ENCODE measurements at places on chromosomes 11 and 22.

GRCh38 chr11:111000400-111001080 lies 245.0 kb upstream of the POU2AF2 start:
- DNase-seq: no peak

- DNase-seq: no peak
Observed at GRCh38 chr11:62144641-62145255, 20.9 kb downstream of the INCENP start.

GRCh38 chr11:43921561-43922294 lies 20.7 kb upstream of the C11orf96 start:
- DNase-seq: no peak

DNA sequence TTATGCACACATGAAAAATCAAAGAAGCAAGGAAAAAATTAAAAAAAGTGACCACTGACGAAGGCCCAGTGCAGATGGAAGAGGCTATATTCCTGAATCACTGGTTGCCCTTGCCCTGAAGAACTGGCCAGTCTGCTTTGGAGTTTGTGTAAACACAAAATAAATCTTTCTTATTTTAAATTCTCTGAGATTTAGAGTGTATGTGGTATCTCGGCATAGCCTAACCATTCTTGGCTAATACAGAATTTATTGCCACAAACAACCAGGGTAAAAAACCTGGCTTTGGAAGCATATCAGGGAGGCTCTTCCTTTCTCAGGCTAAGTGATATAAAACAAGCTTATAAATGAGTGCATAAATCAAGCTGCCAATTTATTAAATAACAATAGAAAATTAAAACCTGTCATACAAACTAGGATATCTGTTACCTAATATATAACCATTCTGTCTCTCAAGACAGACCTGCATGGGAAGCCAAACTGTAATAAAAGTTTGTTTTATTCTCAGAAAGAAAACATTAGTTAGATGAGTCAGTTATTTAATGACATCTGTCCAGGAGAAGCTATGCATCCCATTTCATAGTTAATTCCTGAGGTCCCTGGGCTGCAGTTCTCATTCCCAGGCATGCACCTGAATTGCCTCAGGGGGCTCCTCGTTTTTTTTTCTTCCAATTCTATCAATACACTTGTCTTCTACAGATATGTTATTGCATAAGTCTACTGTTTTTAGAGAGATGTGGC lies 6.1 kb upstream of the TMEM135 start:
- no peak for DNase-seq

- DNase-seq: no peak
Observed at GRCh38 chr22:30596886-30597285, 5.2 kb upstream of the PES1 start.

DNA sequence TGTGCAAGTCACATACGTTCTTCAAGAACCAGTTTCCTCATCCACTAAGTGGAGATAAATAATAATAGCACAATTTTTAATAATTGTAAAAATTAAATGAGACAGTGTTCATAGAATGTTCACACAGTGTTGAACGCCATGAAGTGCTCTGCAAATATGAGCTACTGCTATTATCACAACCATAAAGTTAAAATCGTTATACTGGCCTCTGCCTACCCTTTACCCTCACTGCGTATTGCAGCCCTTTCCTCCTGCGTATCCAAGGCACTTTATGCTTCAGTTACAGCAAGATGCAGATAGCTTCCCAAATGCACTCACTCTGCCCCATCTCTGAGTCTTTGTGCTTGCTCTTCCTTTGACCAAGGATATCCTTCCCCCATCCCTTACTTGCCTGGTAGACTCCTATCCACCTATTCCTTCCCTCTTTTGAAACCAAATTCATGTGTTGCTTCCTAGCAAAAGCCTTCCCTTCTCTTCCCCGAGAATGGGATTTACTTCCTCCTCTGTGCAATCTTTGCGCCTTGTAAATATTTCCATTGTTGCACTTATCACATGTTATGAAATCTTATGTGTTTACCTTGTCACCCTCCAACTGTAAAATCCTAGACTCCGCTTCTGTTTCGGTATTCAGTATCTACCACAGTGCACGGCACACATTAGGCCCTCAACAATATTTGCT lies 196.9 kb downstream of the ADAMTS15 start:
- DNase-seq: no peak

DNA sequence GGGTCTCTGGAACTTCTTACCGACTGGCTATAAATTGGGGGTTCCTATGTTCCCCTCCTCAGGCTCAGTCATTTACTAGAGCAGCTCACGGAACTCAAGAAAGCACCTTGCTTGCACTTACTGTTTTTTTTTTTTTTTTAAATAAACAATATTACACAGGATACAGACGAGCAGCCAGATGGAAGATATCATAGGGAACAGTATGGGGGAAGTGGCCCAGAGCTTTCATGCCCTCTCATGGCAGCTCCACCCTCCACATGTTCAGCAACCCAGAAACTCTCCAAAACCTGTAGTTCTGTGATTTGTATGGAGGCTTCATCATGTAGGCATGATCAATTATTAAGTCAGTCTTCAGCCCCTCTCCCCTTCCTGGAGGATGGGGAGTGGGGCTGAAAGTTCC lies 7.5 kb downstream of the UVRAG start:
- DNase-seq: no peak

DNA sequence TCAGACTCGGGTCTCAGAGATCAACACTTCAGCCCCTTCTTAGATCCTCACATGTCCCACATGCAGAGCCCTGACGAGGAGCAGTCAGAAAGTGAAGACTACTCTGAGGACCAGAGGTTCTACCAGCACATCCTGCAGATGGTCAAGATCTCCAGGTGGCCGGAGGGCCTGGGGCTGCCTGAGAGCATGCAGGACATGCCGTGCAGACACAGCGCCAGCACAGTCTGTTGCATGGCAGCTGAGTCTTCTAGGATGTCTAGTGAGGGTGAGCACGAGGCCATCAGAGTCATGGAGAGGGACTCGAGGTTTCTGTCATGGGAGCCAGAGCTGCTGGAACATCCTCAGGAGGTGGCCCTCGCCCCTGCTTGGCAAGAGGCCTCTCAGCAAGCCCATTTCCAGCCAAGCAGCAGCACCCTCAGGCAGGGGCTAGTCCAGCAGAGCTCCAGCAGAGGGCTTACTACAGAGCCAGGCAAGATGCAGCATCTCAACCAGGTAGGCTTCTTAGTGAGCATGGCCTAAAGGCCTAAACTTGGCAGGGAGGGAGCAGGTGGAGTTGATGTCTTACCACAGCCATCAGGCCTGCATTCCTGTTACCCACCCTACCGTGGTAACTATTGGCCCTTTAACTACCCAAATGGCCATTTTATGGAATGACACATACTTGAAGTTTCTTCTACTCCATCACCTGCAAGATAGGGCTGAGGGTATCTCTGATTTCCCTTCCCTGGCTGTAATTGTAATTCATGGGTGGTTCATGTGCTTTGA lies 28.7 kb downstream of the CEP164 start:
- no peak for DNase-seq

DNA sequence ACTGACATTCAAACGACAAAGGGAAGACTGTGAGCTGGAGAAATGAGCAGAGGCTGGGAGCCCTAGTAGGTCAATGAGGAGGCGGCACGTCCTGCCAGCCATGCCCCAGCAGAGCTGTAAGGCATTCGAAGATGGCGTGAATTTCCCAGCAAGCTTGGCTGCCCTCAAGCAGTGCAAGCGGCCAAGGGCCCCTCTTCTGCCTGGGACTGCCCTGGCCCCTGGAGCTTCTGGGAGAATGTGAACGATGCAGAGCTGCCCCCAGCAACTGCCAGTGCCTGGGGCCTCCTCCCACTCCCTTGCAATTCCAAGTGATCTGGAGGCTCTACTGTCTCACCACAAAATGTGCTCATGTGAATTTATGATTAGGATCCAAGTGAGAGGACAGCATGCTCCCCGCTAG lies 4.3 kb downstream of the PPM1F start:
- DNase-seq: no peak

DNA sequence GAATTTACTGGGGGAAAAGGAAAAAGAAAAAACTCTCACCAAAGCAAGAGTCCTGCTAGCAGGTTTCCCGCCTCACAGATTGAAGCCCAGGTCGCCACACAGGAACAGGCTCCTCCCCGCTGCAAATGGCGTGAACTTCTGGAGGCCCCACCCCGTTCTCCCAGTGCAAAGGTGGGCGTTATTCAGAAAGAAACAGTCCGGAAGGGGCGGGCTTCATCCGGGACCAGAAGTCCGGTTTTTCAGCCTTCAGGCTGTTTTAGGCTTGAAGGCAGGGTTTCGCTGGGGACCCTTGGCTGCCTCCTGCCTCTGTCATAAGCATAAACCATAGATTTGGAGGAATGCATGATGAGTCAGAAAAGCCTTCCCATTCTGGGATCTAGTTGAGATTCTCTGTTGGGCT lies 148.3 kb upstream of the POU2AF2 start:
- no peak for DNase-seq

DNA sequence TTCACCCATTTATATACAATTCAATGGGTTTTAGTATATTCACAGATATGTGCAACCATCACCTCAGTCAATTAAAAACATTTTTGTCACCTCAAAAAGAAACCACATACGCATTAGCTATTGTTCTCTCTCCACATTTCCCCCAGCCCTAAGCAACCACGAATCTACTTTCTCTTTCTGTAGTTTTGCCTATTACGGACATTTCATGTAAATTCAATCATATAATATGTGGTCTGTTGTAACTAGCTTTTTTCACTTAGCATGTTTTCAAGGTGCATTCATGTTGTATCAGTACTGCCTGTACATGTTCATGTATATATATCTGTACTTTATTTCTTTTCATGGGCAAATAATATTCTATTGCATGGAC lies 104.7 kb upstream of the RRM1 start:
- no peak for DNase-seq

DNA sequence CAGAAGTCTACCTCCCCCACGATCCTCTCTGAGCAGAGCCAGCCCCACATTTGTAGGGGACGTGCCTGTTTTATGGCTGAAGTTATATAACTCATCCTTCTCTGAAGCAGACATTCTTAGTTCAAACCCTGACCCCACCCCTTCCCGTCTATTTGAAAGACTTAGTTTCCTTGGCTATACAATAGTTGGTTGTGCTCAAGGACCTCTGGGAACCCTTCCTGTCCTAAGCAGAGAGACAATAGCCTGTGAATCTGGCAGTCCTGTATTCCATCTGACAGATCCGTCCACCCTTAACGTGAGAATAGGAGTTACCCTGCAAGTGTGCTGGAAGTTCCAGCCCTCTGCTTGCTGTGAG lies 75.2 kb downstream of the MN1 start:
- DNase-seq: no peak

Measured in stimulated activated CD4-positive, alpha-beta T cell treated with anti-CD3 and anti-CD28 coated beads, TNF-alpha, amount 100 ng/mL, for 1 hour (primary cell).